Stimulated activated CD8-positive, alpha-beta memory T cell treated with anti-CD3 and anti-CD28 coated beads, Interleukin-4, amount 100 ng/mL, for 1 hour (primary cell): ENCODE measurements at places on chromosomes 11 and 22.

GRCh38 chr11:128302425-128303186 lies 284.8 kb downstream of the ETS1 start:
- no peak for DNase-seq

DNA sequence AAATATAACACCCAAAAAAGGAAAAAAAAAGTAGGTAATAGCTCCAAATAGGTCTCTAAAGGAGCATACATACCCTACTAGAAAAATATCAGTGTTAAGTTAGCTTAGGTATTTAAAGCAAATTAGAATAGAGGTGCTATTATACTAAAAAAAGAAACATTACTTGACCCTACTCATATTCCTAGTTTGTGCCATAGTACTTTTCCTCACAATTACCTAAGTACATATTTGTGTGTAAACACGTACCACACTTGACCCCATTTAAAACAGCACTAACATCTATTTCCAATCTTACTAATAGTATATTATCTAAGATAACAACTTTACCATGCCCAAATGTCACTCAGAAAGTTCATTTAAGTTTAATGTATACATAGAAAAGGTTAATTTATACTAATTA lies 57.7 kb downstream of the PICALM start:
- DNase-seq, result no peak

GRCh38 chr11:94907226-94907625 lies 66.1 kb downstream of the CWC15 start:
- DNase-seq, result no peak

- no peak for DNase-seq
These were observed 7.7 kb downstream of the CAT start for GRCh38 chr11:34446386-34446785.

GRCh38 chr11:2382129-2382517 lies 5.0 kb downstream of the CD81 start:
- no peak for DNase-seq

DNA sequence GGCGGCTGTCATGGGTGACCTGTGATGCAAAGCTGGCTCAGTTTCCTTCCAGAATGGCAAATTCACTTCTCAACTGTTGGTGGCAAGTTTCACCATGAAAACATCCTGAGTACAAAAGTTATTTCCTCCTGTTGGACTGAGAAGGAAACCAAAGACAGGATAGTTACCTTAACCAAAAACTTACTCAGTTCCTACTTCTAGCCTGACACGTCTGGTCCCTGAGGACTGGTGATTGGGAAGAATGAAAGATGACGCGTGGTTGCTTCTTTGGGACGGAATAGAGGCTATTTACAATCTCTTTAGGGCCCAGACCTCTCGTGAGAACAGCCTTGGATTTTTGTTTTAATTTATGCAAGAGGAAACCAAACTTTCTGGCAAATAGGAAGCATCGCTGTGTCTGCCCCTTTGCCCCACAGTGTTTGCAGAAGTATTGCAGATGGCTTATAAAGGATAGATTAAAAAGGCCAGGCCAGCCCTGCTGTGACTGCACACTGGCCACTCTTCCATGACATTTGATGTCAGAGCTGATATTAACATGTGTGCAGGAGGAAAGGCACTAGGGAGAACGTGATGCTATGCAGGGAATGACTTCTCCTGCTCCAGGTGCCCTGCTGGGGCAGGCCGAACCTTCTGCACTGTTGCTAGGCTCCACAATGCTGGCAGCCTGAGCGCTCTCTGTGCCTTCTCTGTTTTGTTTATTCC lies 7.6 kb downstream of the VPS26B start:
- no peak for DNase-seq

DNA sequence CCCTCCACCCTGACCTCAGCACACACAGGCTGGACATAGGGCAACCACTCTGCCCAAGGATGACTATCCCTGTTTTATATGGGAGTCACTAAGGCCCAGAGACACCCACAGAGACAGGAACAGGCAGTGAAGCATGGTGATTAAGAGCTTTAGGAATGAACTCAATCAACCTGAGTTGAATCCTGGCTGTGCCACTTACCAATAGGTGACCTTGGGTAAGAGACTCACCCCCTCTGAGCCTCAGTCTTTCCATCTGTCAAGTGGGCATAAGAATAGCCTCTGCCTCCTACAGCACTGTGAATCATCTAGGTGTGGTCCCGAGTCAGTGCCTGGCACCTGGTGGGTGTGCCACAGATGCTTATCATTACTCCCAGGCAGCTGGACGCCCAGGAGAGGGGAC lies 6.8 kb downstream of the CRYBB1 start:
- DNase-seq, result no peak

DNA sequence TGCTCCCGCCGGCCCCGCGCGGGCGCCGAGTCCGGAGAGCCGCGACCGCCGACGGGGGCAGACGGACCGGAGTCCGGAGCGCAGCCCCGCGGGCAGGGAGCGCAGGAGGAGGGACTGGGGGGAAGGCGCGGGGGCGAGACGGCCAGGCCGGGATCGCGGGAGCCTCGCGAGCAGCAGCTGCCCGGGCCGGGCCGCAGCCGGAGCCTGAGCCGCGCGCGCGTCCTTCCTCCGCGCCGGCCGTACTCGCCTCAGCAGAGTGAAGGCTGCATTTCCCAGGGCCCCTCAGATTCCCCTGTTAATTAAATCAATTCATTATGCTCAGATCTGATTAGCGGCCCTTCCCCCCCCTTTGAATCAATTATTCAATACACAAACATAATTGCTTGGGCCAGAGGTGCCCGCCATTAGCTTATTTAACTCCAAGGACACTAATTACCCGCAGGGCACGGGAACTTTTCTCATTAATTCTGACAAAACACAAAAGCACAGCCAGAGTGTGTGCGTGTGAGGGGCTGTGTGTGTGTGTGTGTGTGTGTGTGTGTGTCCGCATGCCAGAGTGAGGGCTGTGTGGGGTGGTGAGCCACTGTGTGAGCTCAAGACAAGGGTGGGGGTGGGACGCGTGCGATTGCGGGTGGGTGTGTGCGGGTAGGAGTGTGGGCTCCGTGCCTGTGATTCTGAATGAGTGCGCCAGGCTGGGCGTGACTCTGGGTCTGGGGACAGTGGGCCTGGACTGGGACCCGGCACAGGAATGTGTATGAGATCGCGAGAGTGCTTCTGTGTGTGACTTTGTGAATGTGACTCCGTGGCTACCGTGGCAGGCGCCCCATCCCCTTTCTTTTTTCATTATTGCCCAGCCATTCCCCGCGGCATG lies 5.1 kb upstream of the LMO1 start:
- no peak for DNase-seq

- no peak for DNase-seq
These were observed 36.9 kb downstream of the IGF2 start for GRCh38 chr11:2102132-2102882.

DNA sequence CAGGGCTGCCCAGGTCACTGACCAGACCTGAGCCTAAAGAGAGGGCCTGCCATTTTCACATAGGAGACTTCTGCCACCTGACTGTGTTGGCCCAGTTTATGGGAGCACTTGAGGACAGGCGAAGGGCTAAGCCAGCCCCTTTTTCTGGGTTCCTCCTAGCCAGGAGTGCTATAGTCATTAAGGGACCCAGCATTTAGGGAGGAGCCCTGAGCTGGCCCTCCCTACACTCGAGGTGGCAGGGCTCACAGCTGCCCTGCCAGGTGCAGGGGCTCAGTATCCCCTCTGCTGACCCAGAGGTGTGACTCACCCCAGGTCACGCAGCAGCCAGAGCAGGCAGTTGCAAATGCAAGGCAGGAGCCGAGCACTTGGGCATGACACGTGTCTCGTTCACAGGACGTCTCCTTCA lies 86.3 kb upstream of the CRYBB3 start:
- no peak for DNase-seq
